GOT3 (cell line): ENCODE measurements at places on chromosomes 1 and 21.

- DNase-seq, result no peak
Measured at GRCh38 chr21:14617871-14618270, 71.8 kb upstream of the SAMSN1 start.

GRCh38 chr1:56036479-56036878, 542.9 kb downstream of the PLPP3 start:
- no peak for DNase-seq

DNA sequence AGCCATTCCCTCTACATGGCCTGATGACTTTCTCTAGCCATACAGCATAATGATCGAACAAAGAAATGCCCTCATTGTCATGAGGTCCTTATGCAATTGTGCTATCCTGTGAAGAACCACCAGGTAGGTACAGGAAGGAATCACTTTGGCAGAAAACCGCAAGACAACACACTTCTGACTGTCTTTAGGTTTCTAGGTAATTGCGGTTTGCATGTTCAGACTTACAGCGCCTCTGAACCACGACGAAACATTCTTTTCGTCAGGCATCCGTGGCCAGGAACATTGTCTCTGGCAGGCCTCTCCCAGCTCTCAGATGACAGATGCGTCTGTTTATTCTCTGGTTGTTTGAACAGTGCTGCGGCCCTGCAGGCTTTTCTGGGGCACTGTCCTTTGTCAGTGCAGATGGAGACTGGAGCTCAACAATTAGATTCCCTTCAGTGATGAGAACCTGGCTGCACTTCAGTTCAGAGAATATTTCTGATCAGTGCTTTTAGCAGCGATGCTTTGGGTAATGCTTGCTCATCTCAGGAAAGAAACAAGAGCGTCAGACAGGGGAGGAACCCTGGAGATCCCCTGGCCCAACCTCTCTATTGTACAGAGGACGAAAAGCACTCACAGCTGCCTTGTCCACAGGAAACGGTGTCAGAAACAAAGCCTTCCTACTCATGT, 63.4 kb downstream of the B3GALT5 start:
- no peak for DNase-seq

DNA sequence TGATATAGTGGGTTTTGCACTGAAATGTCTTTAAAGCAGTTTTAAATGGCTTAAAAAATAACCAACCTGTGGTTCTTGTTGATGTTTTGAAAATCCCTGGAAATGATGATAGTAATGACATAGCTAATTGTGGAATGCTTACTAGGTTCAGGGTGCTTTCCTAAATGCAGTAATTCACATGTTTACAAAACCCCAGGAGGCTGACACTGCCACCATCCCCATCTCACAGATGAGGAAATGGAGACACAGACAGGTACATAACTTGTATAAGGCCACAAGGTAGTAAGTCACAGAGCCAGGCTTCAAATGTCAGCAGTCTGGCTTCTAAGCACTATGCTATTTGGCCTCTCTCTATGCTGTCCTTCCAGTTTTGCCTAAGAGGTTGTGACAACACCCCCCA, 40.6 kb downstream of the C8B start:
- no peak for DNase-seq

- DNase-seq, result no peak
Measured at GRCh38 chr1:211705467-211706091, 30.2 kb upstream of the NEK2 start.

- DNase-seq, result no peak
Measured at GRCh38 chr21:15826147-15826780, 96.5 kb downstream of the USP25 start.

DNA sequence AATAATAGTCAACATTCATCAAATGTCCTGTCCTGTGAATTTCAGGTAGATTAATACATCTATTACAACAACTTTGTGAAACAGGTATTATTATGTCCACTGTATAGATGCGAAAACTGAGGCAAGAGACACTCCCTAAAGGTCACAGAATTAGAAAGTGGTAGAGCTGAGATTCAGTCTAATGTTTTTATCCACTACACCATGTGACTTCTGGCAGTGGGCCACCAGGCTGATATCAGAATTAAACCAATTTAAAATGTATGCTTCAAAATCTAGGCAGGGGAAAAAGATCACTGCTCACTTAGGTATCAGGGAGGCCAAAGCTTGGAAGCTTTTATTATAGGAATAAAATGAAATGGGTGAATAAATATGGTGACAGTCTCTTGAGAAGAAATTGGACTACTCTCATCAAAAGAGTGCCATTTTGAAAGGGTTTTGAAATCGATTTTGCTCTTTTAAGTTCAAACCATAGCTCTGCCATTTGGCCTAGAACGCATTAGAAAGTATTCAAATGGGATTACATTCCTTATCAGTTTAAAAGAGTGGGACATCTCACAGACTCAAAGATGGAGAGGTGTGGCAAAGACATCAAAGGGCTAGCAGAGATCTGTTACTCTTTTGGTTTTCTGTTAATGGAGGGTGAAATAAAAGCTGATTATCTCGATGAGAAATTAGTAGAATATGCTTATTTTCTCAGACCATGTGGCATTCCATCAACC, 1.9 kb downstream of the DDAH1 start:
- no peak for DNase-seq

- peak; percentile 20 for DNase-seq
Measured at GRCh38 chr1:112718691-112719418, 3.7 kb upstream of the PPM1J start.

GRCh38 chr1:29875557-29876028, 639.3 kb downstream of the PTPRU start:
- DNase-seq, result no peak

DNA sequence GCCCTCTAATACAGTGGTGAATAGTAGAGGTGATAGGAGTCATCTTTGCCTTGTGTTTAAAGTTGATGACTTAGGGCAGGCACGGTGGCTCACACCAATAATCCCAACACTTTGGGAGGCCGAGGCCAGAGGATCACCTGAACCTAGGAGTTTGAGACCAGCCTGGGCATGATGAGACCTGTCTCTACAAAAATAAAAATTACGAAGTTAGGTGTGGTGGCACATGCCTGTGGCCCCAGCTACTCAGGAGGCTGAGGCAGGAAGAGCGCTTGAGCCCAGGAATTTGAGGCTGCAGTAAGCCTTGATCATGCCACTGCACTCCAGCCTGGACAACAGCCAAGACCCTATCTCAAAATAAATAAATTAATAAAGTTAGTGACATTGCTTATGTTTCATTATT, 26.6 kb downstream of the CAPZA1 start:
- DNase-seq, result no peak

GRCh38 chr1:224106568-224107281, 7.2 kb upstream of the FBXO28 start:
- DNase-seq, result no peak

DNA sequence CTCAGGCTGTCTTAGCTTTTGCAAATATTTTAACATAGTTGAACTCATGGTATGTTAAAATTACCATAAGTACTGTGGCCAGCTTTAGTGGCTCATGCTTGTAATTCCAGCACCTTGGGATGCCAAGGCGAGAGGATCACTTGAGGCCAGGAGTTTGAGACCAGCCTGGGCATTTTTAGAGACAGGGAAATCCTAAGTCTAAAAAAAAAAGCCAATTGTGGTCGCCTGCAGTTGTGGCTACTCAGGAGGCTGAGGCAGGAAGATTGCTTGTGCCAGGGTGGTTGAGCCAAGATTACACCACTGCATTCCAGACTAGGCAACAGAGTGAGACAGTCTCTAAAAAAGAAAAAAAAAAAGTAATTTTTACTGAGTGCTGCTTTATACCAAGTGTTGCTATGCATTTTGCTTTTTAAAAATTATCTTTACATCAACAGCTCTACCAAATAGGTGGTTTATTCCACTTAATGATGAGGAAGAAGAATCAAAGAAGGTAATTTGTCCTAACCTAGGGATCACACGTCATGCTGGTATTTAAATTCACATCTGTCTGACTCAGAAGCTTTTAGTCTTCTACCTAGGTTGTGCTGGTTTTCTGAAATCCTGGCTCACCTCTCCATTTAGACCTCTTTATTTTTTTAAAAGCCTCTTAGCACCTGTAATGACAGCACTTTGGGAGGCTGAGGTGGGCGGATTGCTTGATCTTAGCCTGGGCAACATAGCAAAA, 16.8 kb downstream of the PPP1R12B start:
- DNase-seq, result no peak

- DNase-seq, result no peak
Measured at GRCh38 chr1:231075020-231075419, 35.0 kb upstream of the FAM89A start.

GRCh38 chr1:55285834-55286233, 70.7 kb upstream of the USP24 start:
- DNase-seq, result no peak

DNA sequence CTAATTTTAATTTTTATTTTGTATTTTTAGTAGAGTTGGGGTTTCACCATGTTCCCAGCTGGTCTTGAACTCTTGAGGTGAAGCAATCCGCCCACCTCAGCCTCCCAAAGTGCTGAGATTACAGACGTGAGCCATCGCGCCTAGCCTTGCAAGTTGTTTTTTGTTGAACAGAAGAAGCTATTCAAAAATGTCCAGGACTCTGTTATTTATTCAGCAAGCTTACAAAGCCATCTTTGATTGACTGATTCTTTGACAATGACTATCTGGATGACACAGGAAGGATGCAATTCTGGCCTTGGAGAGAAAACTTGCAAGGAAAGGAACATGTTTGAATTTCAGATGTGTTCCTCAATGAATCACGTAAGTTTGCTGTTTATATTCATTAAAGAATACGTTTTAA, 63.5 kb downstream of the MAP3K7CL start:
- no peak for DNase-seq

DNA sequence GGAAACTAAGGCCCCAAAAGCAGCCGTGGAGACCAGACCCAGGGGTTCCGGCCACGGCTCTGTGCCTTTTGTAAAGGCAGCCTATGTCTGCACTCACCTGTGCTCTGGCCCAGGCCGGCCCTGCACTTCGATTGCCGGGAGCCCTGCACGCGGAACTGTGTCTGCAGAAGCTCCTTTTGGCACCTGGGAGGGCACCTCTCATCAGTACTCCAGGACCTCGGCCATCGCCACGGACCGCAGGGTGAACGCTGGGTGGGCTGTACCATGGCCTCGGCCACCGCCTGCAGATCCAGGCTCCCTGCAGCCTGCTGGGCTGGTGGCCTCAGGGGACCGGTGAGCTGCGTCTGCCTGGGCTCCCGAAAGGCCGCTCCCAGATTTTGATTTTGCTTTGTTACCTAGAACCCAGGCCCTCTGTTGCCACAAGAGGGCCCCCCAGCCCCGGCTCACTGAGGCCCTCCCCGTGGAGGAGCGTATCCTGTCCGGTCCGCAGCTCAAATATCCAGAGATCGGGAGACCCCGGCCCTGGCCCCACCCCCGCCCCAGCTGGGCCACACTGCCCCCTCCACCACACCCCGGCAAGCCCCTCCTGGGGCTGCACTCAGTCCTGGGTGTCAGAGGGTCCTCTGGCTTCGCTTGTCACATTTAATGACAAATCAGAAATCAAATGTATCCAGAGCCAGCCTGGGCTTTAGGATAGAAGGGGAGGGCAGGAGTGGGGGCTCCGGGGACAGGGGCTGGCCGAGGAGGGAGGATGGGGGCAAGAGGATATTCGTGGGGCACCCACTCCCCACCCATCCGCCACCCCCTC, 60.2 kb upstream of the PDE9A start:
- DNase-seq, result peak; percentile 8

GRCh38 chr1:232620356-232620969, 9.5 kb downstream of the SIPA1L2 start:
- no peak for DNase-seq

DNA sequence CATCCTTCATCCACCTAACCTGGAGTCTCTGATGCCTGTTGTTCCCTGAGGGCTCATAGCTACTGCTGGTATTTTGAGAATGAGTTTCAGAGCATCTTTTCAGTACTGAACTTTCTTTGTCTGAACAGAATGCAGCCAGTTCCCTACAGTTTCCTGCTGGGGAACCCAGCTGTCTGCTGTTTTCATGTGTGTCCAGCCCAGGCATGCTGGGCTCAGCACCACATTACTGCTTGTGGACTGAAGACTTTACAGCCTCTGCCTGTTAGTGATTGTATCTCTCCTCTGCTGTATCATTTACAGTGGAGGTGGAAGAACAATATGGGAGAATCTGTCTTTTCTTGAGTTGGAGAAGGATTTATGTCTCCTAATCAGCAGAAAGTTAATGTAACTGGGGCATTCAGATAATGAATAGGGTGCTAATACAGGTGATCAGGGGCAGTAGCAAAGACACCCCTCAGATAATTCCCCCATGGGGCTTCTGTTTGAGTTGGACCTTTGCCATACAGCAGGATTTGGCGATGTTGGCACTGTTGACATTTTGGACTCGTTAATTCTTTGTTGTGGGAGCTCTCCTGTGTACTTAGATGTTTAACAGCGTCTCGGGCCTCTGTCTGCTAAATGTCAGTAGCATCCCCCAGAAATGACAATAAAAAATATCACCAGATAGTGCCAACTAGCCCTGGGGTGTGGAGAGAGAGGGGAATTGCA, 207.7 kb downstream of the HHAT start:
- DNase-seq, result no peak

GRCh38 chr1:11355559-11356475, 82.8 kb downstream of the UBIAD1 start:
- no peak for DNase-seq

DNA sequence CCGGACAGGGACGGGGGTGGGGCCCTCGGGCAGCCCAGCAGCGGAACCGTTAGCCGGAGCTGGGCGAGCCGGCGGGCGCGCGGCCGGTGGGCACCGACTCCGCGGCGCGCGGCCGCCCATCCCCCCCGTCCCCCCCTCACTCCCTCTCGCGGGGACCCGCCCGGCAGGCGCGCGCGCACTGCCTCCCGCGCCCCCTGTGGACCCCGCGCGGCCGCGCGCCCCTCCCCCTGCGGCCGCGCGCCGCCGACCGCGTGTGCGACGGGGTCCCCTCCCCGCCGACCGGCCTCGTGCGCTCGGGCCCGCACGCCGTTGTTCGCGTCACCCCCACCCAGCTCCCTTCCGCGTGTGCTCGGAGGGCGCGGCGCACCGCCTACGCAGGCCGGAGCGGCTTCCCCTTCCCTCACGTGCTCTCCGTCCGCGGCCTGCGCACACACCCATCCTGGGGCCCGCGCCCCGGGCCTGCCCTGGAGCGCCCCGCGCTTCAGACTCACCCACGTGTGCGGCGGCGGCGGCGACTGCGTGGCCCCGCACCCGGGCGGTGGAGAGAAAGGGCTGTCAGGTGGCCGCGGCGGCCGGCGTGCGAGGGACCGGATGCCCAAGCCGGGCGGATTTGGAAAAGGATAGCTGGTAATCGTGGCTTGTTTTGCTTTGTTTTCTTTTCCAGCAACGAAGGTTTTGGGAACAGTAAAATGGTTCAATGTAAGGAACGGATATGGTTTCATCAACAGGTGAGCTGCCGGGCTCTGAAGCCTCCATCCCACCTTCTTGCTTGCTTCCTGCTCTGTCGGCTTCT, 717 bp downstream of the YBX1 start:
- no peak for DNase-seq

DNA sequence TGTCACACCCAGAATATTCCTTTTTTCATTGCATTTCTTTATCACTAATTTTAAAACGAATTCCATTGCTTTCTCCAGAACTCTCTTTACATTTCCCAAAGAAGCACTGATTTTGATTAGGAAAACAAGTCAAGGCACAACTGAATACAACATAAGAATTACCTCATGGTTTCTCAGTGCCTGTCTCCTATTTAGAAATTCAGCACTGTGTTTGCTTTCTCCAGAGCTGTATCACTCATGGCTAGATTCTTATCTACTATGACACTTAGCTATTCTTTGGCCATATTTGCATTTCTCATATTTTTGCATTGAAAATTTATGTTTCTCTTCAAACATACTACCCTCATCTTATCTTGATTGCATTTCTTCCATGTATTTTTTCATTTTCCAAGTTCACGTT, 1402.0 kb downstream of the MRPL39 start:
- DNase-seq, result no peak

GRCh38 chr1:83920320-83920719, 78.6 kb downstream of the TTLL7 start:
- DNase-seq, result no peak

- no peak for DNase-seq
Measured at GRCh38 chr1:214360525-214361164, 79.7 kb downstream of the SMYD2 start.
